ENCODE measurements at places on chromosomes 1 and 21.
A peak's percentile ranks its signal among the peaks of the same experiment; 100 is the strongest.

DNA sequence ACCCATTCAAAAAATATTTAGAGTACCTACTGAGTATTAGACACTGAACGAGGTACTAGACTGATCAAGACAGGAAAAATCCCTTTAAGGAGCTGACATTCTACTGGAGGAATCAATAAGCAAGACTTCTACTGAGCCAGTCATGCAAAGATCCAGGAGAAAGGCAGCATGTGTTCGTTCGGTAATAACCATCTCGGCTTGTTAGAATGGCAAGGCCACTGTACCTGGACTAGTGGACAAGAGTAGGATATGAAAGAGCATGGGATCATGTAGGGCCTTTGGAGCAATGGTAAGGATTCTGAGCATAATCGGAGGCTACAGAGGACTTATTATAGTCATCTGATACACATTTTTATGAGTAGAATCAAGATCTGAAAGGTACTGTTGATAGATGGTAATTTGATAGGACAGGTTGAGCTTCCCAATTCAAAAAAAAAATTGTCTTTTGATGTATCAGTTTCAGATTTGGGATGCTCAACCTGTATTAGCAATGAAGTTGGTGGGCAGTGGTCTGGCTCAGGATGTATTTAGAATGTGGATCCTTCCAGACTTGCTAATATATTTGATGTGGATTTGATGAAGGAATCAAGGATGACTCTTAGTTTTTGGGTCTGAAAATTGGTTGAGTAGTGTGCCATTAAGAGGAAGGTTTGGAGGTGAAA lies 2.3 kb downstream of the COX20 start:
- DNase-seq, result no peak

DNA sequence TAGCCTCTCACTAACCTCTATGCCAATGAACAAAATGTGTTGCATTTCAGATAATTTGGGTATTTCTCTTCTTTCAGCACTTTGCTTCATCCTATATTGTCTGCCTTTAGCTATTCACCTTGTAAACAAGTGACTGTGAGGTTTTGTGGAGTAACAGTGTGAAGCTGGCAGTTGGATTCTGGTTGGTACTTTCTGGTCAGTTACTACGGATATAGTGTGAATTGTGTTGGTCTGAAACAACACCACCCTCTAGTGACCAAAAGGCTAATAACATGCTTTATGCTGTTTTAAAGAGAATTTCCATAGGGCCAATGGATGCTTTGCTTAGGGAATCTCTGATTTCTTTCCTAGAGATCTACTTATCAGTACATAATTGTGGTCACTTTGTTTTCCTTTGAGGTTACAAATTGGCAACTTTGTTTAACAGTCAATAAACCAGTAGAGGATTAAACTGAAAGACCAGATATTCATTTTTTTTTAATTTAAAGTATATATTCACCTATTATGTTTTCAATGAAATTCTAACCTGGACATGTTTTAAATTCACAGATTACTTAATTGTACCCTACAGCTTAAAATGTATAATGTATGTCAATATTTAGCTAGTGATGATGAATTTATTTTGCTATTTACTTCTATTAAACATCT lies 2.5 kb upstream of the PTGER3 start:
- DNase-seq, result peak; percentile 95

- no peak for DNase-seq
Measured at GRCh38 chr1:160860840-160861505, 1.7 kb downstream of the CD244 start.

GRCh38 chr1:243963571-243963970 lies 87.5 kb upstream of the ZBTB18 start:
- DNase-seq, result no peak

GRCh38 chr1:231969076-231969475 lies 342.5 kb downstream of the DISC1 start:
- peak; percentile 37 for DNase-seq

- DNase-seq, result peak; percentile 30
Measured at GRCh38 chr1:153526132-153526543, 9.7 kb downstream of the S100A6 start.

DNA sequence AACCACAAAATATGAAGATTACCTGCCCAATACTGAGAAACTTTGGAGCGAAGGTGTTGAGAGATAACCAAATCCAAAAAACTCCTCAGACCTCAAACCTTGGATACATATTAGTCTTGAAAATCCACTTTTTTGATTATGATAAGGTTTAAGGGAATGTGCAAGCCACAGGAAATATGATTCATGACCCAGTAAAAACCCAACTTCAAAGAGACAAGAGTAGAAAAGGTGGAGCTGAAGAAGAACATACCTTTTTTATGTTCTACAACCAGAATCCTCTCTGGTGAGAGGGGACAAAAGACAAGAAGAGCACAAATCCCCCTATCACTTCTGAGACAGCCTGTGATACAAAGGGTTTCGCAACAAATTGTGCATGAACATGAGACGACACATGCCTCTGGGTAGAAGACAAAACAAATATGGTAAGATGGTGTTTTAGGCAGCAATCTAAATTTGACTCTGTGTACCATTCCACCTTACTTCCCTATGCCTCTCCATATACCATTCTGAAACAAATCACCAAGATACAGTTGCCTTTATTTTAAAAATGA lies 37.3 kb downstream of the COL24A1 start:
- DNase-seq, result no peak

GRCh38 chr1:223228201-223228600 lies 85.2 kb upstream of the TLR5 start:
- DNase-seq, result no peak

DNA sequence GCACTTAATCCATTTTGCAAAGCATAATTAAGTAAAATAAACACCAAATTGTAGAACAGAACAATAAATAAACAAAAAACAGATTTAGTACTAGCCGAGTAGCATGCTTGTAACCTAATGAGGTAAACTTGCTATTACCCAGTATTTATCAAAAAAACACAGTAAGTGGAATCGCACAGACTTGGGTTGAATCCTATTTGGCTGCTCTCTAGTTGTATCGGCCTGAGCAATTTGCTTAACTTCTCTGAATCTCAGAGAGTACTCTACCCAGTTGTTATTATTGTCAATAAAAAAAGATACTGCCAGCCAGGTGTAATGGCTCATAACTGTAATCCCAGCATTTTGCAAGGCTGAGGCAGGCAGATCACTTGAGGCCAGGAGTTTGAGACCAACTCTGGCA lies 664.3 kb downstream of the ADGRL2 start:
- DNase-seq, result no peak

- no peak for DNase-seq
Measured at GRCh38 chr1:185360714-185361113, 43.7 kb upstream of the IVNS1ABP start.

DNA sequence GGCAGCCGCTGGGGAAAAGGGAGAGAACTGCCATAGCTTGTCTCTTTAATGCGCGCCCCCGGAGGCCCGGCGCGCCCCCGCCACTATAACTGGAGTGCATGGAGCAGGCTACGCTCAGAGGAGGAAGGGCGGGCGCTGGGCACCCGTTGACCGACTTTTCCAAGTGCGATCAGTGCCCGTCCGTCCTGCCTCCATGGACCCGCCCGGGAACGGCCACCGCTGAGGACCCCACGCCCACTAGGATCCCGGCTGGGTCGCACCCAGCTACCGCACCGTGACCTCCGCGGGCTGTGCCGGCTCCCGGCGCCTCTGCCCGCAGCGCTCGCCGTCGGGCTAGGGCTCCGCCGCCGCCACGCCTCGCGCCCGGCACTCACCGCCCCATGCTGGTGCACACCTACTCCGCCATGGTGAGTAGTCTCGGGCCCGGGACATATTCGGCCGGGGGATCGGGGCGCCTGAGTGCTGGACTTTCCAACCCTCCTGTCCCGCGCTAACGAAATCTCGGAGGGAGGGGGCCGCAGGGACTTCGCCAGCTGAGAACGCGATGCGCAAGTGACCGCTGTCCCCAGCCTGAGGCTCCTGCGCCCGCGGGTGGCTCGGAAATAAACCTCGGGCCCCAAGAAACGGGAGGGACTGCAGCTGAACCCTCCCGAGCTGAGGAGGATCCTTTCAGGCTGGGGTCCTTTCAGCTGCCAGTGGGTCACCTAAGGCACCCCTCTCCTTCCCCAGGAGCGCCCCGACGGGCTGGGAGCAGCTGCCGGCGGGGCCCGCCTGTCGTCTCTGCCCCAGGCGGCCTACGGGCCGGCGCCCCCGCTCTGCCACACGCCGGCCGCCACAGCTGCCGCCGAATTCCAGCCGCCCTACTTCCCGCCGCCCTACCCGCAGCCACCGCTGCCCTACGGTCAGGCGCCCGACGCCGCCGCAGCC lies at the start of gene TFAP2E:
TFAP2E (plus strand) TSS at position 117 of the 927 bp plus-strand sequence; CDS start at position 381, 264 bp downstream.
- DNase-seq, result peak; percentile 96

- DNase-seq, result no peak
Measured at GRCh38 chr1:114574365-114574764, 7.0 kb downstream of the BCAS2 start.

DNA sequence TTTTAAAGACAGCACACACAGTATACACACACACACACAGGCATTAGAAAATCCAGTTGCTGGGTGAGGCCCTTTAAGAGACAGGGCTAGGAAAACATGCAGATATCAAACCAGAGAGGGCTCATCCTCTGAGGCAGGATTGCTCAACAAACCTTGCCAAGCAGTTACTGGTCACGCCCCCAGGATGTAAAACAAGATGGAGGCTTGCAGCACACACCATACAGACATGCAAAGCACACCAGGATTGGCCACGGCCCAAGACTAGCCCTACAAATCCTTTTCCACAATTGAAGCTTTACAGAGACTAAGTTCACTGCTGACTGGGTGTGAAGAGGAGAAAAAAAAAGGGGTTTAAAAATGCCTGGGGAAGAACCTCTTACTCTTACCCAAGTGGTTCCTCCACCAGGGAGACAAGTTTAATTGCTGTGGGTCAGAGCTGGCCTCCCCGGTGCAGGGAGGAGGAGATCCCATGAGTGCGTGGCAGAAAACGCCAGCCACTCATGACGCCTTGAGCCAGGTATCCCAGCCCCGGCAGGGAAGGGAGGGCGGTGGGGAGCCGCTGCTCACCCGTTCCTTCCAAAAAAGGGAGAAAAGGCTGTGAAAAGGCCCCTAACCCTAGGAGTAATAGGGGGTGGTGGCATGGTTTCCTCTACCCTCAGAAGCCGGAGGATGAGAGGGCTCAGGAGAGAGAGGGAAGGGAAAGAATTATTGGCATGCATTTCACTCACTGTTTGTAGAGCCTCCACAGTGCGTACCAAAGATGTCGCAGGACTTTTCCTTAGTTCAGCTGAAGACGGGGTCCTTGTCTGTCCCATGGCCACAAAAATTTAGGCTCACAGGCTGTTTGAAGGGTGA lies 594.6 kb upstream of the ZP4 start:
- no peak for DNase-seq

- DNase-seq, result peak; percentile 92
Measured at GRCh38 chr1:1435106-1435903, at the start of gene VWA1. Gene VWA1 (plus strand): TSS chr1:1435690. CDS start chr1:1435749, 59 bp downstream.

DNA sequence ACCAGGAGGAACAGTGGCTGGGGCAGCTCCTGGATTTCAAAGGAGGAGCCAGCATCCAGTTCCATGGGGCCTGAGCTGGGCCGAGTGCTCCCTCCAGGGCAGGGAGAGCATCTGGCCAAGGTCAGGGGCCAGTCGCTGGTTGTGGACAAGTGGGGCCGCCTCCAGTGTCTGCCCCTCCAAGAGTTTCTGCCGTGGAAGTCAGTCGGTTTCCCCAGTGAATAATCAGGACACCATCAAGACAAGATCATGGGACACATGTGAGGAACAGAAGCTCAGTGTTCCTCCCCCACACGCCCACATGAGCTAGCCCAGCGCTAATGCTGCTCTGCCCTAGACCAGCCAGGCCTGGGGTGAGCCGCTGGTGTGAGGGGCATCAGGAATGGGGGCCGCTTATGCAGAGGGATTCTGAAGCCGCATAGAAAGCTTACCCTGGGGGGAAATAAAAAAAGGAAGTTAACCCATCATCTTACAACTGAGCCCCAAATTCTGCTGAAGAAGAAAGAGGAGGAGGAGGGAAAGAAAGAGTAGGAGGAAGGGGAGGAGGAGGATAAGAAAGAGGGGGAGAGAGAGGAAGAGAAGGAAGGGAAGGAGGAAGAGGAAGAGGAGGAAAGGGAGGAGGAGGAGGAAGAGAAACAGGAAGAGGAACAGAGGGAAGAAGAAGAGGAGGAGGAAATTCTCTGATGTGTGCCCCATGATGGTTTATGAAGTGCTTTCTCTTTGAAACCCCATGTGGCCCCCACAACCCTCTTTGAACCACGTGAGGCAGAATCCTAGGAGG lies 198.4 kb downstream of the MATN1 start:
- no peak for DNase-seq
